ENCODE measurements at places on chromosomes 6 and 20. TPM values are rescaled to one million over a fixed set of nuclear protein-coding genes. Genes with fewer than 3 reads are reported as not detected.

- DNase-seq = no peak
Measured at GRCh38 chr6:80336911-80337310, 230.4 kb downstream of the BCKDHB start.

Gene OR2B6
- total RNA-seq = not detected

- no peak for DNase-seq
Measured at GRCh38 chr6:168844821-168845609, 404.0 kb downstream of the SMOC2 start.

Gene HCK
- total RNA-seq = 0.53 TPM

DNA sequence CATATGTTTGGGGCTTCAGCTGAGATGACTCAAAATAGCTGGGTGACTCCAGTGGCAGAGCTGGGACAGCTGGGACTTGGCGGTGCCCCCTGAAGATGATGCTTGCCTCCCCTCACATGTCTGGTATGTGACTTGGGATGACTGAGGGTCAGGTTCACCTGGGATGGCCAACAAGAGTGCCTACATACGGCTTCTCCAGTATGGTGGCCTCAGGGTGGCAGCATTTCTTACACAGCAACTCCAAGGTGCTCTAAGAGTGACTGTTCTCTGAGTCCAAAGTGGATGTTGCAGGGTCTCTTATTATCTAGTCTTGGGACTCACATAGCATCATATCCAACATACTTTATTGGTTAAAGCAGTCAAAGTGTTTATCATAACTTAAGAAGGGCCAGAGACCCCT is 87.8 kb upstream of the CENPW start:
- DNase-seq = no peak

DNA sequence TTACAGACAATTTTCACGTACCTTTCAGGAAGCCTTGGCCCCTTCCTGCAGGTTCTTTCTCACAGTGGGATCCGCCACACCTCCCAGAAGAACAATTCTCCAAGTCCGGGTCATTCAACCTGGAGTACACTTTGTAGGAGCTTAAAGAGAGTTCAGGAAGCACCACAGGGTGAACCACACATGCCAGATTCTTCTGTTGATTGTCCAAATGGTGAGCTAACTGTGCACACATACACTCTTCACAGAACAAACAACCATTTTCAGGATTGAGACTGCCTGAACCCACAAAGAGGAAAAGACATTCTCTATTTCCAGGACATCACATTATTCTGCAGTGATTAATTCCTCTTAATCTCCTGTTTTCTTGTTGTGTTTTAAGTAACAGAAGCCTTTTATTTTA is 51.0 kb downstream of the SCGN start:
- no peak for DNase-seq

Gene FOXQ1
- total RNA-seq = 0.24 TPM

Gene SLC17A3
- total RNA-seq = not detected

DNA sequence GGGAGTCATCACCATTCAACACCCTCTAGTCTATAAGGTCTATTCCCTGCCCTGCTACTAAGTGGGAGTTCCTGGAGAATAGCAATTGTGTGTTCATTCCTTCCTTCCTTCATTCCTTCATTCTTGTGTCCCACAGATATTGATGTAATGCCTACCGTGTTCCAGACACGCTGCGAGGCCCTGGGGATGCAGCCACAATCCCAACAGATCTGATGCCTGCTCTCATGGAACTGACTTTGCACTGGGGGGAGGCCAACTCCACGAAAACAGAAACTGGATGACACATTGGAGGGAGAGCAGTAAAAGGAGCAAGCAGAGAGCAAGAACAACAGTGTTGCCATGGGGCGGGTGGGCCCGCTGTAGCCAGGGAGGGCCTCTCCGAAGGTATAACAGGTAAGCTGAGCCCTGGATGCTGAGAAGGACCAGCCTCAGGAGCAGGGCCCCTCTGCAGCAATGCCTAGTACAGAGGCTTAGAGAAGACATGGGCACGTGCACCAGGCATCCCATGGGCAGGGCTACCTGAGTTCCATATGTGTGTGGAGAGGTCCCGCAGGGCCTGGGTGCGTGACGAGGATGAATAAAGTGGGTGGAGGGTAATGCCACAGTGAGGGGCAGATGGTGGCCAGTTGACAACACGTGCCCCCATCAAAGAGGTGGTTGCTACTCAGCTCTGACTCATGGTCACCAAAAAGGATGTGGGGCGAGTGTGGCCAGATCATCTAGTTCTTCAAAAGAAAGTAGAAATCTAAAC is 173.9 kb downstream of the NFATC2 start:
- peak; percentile 66 for DNase-seq

DNA sequence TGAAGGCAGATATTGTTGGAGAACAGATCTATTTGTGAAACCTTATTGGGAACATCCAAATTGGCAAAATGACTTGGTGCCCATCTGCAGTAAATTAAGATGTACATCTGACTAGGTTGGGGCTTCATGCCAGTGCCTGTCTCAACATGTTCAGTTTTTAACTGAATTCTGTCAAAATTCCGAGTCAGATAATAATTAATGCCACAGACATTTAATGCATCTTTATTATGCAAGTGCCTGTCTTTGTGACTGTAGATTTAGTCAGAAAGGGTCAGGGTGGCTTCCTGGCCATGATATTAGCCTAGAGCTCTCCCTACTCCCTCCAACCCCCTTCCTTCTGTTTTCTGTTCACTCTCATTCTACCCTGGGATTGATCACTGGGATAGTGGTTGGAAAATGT is 199.3 kb upstream of the FLRT3 start:
- DNase-seq = no peak

DNA sequence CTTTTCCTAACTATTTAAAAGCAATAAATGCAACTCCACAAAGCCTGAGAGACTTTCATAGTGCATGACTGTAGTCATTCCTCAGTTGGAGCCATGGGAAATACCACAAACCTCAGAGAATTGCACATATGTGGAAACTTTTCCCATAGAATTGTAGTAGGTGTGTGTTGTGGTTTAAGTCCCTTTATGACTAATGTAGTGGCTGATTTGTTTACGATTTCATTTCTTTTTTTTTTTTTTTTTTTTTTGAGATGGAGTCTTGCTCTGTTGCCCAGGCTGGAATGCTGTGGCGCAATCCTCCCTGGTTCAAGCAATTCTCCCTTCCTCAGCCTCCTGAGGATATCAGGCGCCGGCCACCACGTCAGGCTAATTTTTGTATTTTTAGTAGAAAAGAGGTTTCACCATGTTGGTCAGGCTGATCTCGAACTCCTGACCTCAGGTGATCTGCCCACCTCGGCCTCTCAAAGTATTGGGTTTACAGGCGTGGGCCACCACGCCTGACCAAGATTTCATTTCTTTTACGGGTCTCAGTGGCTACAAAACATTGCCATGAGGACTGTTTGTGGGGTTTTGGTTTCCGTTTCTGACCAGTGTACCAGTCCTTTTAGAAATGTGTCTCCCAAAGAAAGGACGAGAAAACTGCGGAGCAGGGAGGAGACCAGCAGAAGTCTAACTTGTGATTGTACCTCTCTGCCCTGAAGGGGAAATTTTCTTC is 212.1 kb upstream of the MARCKS start:
- DNase-seq = peak; percentile 99

DNA sequence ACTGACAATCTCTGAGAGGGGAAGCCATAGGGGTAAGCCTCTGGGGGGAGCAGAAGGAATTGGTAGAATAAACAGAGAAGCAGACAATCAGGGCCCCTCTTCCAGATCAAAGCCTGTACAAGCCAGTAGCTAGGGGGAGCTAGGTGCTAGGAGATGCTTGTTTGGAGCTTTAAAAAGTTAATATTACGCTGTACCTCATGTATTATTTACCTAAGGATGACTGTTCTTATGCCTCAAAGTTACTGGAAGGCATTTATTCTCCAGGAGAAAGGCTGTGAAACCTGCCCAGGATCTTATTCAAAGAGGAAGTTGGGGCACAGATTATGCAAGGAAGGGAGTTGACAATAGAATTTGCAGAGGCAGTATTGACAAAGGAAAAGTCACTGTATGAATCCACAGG is 111.8 kb upstream of the SLC35F1 start:
- no peak for DNase-seq

DNA sequence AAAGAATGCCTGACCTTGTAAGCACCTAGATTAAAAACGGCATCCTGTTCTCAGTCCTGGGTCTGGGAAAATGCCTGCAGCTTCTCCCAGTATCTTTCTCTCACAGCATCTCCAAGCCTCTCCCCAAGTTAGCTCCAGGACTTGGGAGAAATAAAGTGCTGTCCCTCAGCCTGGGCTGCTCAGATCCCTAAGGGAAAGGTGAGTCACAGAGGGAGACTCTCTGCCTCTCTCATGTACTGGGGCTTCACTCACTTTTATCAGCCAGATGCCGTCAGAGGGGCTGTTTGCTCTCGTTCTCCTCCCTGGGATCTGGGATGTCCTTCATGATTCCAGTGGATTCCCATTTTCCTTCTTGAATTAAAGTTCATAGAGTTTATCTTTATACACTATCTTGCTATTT is 293.6 kb downstream of the COL12A1 start:
- DNase-seq = no peak

GRCh38 chr20:37358366-37359150 is 12.6 kb downstream of the SRC start:
- no peak for DNase-seq

Gene PMEPA1
- 65.1 TPM for total RNA-seq

Gene BMP6
- total RNA-seq = 2.8 TPM

Data from astrocyte (in vitro differentiated cells and primary cell).